Pancreas (tissue), 10 donors: ENCODE measurements at places on chromosomes 12 and 14.

DNA sequence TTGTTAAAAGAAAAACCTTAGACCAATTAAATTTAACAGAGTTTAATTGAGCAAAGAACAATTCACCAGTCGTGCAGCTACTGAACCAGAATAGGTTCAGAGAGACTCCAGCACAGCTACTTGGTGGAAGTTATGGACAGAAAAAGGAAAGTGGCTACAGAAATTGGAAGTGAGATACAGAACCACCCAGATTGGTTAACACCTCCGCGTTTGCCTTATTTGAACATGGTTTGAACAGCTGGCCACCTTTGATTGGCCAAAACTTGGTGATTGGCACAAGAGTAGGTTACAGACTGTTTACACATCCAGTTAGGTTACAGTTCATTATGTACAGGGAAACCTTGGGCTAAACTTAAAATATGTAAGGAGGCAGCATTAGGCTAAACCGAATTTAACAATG lies 54.9 kb downstream of the SRGAP1 start:
- peak overlapping the region; percentile 44 for H3K27ac ChIP-seq
- H3K27me3 ChIP-seq: no peaks in the 10 kb centered on the region
- H3K4me3 ChIP-seq: no peak overlapping the region
- DNase-seq: peak; percentile 73
- no peaks in the 10 kb centered on the region for H3K36me3 ChIP-seq
- peaks cover 43% of the 10 kb centered on the region for H3K4me1 ChIP-seq

DNA sequence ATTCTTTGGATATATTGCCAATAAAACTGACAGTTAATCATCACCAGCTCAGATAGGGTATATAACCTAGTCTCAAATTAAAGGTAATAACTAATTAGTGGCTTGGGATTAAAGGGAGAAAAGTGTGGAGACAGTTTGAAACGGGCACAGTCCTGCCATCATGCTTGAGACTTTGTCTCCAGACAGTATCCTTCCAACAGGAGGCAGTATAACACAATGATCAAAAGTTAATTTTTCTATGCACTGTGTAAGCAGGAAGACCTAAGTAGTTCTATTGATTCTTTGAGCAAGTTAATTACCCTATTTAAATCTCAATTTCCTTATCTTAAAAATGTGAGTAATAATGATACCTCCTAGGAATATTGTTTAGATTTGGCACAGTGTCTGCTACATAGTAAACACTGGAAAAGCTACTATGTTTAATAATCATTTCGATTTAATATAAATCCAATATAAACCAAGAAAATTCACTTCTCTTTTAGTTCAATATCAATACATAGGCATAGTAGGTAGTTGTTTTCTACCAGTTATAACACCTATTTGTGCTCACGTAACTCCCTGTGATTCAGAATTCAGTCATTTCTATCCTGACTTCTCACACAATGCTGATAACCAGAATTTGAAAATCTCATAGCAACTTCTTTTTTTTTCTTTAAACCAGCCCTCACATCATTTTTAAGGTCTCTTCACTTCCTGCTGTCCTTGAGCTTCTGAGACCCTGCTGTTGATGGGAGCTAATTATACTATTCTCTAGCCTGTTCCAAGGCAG lies 53.7 kb downstream of the GALNT4 start:
- no peak overlapping the region for H3K4me3 ChIP-seq
- H3K4me1 ChIP-seq: no peaks in the 10 kb centered on the region
- no peaks in the 10 kb centered on the region for H3K36me3 ChIP-seq
- no peaks in the 10 kb centered on the region for H3K27me3 ChIP-seq
- no peak overlapping the region for H3K27ac ChIP-seq

GRCh38 chr14:103194256-103195045 lies 71.2 kb downstream of the TNFAIP2 start:
- H3K27ac ChIP-seq: no peak overlapping the region
- H3K27me3 ChIP-seq: no peaks in the 10 kb centered on the region
- no peaks in the 10 kb centered on the region for H3K4me1 ChIP-seq
- no peak for DNase-seq

- no peaks in the 10 kb centered on the region for H3K36me3 ChIP-seq
- no peak overlapping the region for H3K27ac ChIP-seq
- H3K27me3 ChIP-seq: no peaks in the 10 kb centered on the region
- peaks cover 5% of the 10 kb centered on the region for H3K4me1 ChIP-seq
- no peak overlapping the region for H3K4me3 ChIP-seq
- DNase-seq: no peak
Measured at GRCh38 chr12:42172441-42173210, 28.0 kb upstream of the GXYLT1 start.

- H3K27me3 ChIP-seq: no peaks in the 10 kb centered on the region
- H3K4me3 ChIP-seq: no peak overlapping the region
- no peaks in the 10 kb centered on the region for H3K36me3 ChIP-seq
- H3K4me1 ChIP-seq: no peaks in the 10 kb centered on the region
Measured at GRCh38 chr12:108914121-108914531, 34.2 kb downstream of the DAO start.

GRCh38 chr12:61916831-61917230 lies 343.4 kb upstream of the USP15 start:
- no peak overlapping the region for H3K4me3 ChIP-seq
- DNase-seq: no peak
- no peaks in the 10 kb centered on the region for H3K36me3 ChIP-seq
- no peaks in the 10 kb centered on the region for H3K4me1 ChIP-seq

- no peaks in the 10 kb centered on the region for H3K27me3 ChIP-seq
- peak; percentile 72 for DNase-seq
- H3K4me1 ChIP-seq: peaks cover 5% of the 10 kb centered on the region
Measured at GRCh38 chr14:59464486-59465315, 479 bp downstream of the GPR135 start.

DNA sequence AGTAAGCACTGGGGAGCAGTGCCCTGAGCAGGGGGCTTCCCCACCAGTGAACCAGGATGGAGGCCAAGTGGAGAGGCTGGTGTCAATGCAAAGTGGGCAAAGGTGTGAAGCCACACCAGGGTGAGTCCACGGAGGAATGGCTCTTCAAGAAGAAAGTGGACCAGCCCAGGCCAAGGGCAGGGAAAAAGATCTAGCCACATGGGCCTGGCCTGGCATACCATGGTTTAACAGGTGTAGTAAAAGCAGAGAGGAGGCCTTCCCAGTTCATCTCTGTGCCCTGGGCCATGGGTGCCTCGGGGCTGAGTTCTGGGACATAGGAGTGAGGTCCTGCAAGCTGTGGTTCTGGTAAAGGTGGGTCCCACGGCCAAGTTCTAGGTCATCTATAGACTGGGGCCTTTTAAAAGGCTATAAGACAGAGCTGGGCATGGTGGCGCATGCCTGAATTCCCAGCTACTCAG lies 153.4 kb downstream of the DPF3 start:
- H3K27ac ChIP-seq: no peak overlapping the region
- no peaks in the 10 kb centered on the region for H3K27me3 ChIP-seq
- DNase-seq: no peak
- no peaks in the 10 kb centered on the region for H3K36me3 ChIP-seq
- H3K4me1 ChIP-seq: peaks cover 6% of the 10 kb centered on the region

GRCh38 chr12:106506691-106507090 lies 76.1 kb upstream of the RFX4 start:
- no peak for DNase-seq
- H3K27ac ChIP-seq: no peak overlapping the region
- no peaks in the 10 kb centered on the region for H3K36me3 ChIP-seq
- H3K4me3 ChIP-seq: no peak overlapping the region
- H3K4me1 ChIP-seq: no peaks in the 10 kb centered on the region
- no peaks in the 10 kb centered on the region for H3K27me3 ChIP-seq

DNA sequence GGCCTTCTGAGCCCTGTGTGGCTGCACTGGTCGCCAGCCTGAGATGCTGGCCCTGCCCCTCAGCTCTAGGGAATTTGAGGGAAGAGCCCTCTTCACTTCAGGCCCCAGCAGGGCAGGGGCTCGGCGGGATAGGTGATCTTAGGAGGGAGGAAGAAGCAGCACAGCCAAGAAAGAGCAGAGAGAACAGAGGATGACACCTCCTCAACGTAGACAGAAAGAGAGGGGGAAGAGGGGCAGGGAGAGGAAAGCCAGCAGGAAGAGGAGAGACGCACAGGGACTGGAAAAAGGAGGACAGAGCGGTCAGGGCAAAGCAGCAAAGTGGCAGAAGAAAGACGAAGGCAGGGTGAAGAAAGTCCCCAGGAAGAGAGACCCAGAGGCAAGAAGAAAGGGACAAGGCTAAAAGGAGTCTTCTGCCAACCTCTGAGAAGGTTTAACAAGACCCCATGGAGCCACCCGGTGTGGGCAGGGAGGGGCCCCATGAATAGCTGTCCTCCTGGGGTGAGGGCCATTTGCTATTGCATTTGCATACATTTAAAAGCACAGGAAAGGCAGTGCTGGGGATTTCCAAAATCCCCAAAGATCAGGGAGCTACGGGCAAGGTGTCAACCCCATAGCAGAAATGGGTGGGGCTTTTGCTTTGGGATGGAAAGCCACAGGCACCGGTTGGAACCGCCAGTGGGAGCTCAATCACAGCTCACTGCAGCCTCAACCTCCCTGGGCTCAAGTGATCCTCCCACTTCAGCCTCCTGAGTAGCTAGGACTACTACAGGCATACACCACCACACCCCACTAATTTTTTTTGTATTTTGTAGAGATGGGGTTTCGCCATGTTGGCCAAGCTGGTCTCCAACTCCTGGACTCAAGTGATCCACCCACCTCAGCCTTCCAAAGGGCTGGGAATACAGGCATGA lies 22.7 kb downstream of the CMKLR1 start:
- no peak for DNase-seq
- no peak overlapping the region for H3K4me3 ChIP-seq
- no peaks in the 10 kb centered on the region for H3K36me3 ChIP-seq
- H3K27me3 ChIP-seq: no peaks in the 10 kb centered on the region
- no peak overlapping the region for H3K27ac ChIP-seq
- no peaks in the 10 kb centered on the region for H3K4me1 ChIP-seq

GRCh38 chr12:86634456-86635410 lies 378.5 kb upstream of the MGAT4C start:
- no peak overlapping the region for H3K4me3 ChIP-seq
- no peak overlapping the region for H3K27ac ChIP-seq
- no peaks in the 10 kb centered on the region for H3K27me3 ChIP-seq
- DNase-seq: no peak

DNA sequence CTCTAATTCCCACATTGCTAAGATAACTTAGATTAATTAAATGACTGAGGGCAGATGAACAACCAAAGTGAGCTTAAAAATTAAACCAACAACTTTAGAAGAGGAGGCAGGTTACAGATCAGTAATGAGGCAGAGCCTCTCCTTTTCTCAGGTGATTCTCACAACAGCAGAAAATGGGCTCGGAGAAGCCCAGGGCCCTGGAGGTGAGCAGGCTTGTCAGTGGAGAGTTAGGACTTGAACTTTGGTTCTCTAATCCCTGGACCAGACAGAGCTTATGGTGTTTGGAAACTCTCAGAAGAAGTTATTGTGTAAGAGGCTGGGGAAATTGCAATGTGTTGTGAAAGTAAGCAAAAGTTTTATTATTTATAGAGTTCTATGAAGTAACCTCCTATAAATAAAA lies 2.8 kb downstream of the TRHDE start:
- H3K27me3 ChIP-seq: no peaks in the 10 kb centered on the region
- H3K4me1 ChIP-seq: peaks cover 14% of the 10 kb centered on the region
- DNase-seq: no peak
- H3K4me3 ChIP-seq: peak overlapping the region; percentile 65

DNA sequence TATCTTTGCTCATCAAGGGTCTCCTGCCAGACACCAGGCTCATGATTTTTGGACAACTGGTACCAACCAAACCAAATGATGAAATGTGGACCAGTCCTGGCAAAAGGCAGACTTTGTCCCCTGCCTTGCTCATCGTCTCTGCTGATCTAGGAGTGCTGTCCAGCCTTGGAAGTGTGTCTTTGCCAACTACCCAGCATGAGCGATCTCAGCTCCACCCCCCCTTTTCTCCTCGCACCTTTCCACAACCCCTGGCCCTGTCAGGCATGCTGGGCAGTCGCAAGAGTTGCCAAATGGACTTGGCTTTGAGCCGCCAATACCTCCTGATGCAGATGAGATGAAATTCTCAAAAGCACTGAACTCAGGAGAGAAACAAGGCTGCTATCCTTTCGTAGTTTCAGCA lies 174.3 kb downstream of the KCNA5 start:
- DNase-seq: no peak
- no peaks in the 10 kb centered on the region for H3K4me1 ChIP-seq
- no peak overlapping the region for H3K27ac ChIP-seq
- H3K4me3 ChIP-seq: no peak overlapping the region
- H3K36me3 ChIP-seq: no peaks in the 10 kb centered on the region

- H3K36me3 ChIP-seq: no peaks in the 10 kb centered on the region
- no peaks in the 10 kb centered on the region for H3K4me1 ChIP-seq
- DNase-seq: no peak
- H3K27ac ChIP-seq: no peak overlapping the region
Measured at GRCh38 chr14:71964716-71965115, 32.5 kb downstream of the RGS6 start.

DNA sequence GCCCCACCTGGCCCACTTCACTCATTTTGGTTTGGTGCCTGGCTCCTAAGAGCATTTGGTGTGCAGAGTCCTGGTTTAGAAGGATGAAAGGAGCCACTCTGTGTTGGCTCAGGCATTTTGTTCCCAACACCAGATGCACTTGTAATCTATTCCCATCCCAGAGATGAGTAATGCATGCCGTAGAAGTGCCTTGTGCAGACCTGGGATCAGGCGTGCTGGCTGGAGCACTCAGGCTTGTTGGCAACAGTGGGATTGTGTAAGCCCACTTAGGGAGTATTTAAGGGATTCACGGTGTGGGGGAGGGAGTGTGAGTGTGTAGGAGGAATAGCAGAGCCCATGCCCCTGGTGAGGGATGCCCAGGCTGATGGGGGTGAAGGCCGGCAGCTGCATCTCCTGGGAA lies 501.5 kb upstream of the TBX3 start:
- H3K4me3 ChIP-seq: no peak overlapping the region
- no peak overlapping the region for H3K27ac ChIP-seq
- no peaks in the 10 kb centered on the region for H3K36me3 ChIP-seq
- DNase-seq: no peak

DNA sequence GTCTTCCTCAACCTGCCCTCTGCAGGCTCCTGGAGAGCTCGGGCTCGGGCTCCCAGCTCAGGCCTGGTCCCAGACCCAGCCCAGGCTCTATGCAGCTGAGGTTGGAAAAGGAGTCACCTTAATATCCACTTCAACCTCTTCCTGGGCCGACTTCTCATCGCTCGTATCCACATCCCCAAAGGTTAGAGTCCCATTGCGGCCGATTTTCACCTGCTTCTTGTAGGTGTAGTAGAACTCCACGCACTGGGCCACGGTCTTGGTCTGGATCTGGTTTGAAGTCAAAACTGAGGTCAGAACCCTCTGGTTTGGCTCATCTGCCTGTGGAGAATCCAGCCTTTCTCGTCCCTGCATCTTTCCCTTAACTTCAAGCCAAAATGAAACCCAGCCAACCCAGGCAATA lies 8.4 kb upstream of the PNMA1 start:
- no peaks in the 10 kb centered on the region for H3K27me3 ChIP-seq
- peaks cover 40% of the 10 kb centered on the region for H3K36me3 ChIP-seq
- no peak for DNase-seq
- H3K4me1 ChIP-seq: no peaks in the 10 kb centered on the region
- H3K27ac ChIP-seq: no peak overlapping the region
- H3K4me3 ChIP-seq: no peak overlapping the region

GRCh38 chr14:94451091-94451771 lies 1.4 kb downstream of the SERPINA11 start:
- H3K4me3 ChIP-seq: no peak overlapping the region
- DNase-seq: no peak
- H3K27ac ChIP-seq: no peak overlapping the region
- H3K36me3 ChIP-seq: no peaks in the 10 kb centered on the region
